Cardiac fibroblast (primary cell): ENCODE measurements at places on chromosomes 16 and 17.

DNA sequence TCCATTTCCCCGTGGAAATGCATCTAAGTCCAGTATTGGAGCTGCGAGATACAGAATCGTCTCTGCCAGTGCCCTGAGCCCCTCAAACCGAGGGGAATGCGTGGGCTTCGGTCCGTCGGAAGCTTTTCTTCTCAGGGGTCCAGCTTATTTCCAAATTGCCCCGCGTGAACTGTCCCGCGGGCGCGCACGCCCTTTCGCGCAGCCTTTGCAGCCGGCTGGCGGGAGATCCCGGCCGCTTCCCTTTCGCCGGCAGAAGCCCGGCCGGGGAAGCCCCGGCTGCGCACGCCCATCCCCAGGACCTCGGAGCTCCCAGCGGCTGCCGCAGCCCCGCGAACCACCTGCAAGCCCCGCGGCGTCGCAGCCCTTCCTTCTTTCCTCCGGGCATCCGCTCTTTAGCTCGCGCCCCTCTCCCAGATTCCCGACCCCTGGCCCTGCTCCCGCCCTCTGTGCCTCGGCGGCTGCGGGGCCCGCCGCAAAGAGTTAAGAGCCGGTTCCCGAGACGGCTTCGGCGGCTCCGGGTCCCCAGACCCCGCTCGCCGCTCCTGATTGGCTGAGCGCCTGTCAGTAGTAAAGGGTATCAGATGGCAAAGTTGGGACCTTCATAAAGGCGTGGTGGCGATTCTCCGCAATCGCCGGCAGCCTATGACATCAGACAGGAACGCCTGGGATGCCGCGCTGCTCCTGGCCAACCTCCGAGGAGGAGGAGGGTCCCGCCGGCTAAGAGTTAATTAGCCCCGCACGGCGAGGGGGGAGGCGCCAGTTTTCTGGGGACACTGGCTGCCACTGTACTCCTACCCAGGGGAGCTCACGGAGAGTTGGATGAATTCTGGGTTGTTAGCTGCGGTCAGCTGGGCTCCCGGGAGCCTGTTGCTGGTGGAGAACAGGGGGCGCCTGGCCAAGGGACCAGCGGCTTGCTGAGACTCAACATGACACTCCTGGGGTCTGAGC, at the start of gene MYOCD:
MYOCD (plus strand) TSS at position 628 of the 948 bp plus-strand sequence; CDS start at position 927, 299 bp downstream.
- DNase-seq = peak; percentile 13

DNA sequence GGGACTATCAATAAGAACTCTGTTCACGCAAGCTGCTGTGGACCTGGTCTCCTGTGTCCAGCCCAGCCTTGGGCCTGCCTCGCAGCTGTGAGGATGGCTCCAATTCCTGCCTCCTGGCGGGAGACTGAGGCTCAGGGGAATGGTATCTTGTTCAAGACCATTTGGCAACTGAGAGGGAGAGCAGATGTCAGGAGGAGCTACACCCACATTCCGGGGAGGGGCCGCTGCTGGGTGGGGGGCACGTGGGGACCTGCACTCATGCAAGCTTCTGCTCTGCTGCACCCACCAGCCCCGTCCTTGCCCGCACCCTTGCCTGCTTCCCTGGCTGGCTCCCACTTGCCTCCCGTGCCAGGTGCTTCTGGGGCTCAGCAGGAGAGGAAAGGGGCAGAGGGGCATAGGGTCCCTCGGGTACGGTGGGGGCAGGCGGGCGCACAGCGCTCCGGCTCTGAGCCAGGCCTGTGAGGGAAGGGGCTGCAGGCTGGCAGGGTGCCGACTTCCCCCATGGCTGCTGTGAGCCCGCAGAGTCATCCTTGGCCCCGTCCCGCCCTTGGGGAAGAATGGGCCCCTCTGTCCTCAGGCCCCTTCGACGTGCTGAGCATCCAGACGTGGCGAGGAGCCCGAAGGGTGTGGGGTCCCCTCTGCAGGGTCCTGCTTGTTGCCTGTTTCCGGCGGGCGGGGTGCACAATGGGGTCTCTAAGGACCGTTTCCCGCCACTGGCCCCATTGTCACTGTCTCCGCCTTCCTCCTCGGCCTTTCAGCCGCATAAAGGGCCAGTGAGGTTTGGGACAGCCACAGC, 2.7 kb downstream of the METRN start:
- DNase-seq = no peak

DNA sequence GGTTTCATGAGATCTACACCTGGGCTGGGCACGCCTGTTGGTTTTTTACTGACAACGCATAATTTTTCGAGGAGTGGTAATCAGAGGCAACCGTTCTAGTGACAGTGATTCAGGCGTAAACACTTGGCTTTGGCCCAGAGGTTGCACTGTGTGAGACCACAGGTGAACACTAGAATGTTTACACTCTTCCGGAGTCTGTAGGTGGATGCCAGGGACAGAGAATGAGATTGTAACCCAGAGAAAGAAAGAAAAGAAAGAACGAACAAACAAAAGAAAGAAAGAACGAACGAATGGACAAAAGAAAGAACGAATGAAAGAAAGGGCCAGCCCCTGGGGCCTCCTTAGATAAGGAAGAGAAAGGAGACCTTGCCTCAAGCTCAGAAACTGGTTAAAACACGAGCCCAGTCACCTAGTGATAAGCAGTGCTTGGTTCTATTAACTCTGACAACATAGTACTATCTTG, 113.2 kb downstream of the PRKCB start:
- no peak for DNase-seq

DNA sequence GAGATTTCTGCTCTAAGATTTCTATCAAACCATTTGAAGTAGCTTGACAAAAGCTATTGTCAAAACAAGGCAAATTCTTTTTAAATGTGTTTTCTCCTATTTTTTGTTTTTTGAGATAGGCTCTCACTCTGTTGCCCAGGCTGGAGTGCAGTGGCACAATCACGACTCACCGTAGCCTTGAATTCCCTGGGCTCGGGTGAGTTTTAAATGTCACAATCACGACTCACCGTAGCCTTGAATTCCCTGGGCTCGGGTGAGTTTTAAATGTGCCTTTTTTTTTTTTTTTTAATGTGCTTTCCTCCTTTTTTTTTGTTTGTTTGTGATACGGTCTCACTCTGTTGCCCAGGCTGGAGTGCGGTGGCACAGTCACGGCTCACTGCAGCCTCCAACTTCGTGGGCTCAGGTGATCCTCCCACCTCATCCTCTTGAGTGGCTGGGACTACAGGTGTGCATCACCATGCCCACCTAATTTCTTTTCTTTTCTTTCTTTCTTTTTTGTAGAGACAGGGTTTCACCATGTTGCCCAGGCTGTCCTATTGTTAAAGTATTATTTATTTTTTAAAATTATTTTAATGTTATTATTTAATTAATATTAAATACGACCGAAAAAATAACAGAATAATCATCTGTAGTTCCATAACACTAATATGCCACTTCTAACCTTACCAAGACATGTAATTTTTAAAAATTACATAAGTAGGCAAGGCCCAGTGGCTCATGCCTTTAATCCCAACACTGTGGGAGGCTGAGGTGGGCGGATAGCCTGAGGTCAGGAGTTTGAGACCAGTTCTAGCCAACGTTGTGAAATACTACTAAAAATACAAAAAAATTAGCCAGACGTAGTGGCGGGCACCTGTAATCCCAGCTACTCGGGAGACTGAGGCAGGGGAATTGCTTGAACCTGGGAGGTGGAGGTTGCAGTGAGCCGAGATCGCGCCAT, 69.7 kb upstream of the FA2H start:
- no peak for DNase-seq

- DNase-seq = peak; percentile 86
Observed at GRCh38 chr17:65173284-65173793, 36.2 kb downstream of the RGS9 start.

DNA sequence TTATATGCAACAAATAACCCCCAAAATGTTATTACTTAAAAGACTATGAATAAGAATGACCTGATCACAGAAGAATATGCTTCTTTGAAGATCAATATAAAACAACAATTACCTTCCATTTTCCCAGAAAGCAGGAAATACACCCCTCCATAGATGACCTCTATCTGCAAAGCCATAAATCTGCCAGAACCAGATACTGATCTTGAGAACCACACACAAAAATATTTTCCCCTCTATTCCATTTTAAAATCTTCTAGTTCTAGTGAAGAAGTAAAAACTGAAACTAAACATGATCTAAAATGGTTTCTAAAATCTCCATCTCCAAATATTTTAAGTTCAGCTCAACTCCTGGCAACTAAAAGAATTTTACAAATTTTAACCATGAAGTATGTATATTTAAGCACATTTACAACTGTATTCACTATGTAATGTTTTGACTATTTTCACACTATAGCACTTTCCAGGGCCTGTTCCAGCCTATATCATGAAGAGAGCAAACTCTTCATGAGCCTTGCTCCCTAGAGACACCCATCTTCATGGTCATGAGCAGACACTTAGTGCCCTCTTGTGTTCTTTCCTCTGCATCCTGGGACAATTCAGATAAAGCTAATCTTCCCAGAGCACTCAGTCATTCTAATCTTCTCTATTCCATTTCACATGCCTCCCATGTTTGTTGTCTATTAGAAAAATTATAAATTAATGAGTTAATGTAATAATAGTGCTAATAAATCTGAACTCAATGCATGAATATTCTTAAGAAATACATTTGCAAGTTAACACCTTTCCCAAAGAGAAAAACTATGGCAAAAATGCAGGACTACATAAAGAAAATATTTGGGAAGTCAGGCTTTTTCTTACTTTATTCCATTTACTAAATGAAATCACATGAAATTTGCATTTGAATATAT, 87.0 kb downstream of the HELZ start:
- DNase-seq = peak; percentile 76

DNA sequence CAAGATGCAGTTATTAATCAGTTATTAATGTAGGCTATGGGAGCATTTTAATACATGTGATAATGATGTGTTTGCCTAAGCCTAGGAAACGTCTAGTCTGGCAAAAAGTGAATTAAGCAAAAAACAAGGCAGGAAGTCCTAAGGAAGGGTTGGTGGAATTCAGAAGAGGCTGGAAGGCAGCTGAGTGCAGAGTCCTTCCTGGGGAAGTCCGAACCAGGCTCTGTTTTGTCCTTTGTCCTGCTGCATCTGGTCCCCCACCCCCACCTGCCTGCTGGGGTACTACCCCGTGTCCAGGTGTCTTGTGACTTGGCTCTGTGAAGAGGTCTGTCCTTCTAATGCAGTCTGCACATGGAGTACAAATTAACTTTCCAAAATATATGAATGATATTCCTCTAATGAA, 1.5 kb upstream of the MYH10 start:
- no peak for DNase-seq

DNA sequence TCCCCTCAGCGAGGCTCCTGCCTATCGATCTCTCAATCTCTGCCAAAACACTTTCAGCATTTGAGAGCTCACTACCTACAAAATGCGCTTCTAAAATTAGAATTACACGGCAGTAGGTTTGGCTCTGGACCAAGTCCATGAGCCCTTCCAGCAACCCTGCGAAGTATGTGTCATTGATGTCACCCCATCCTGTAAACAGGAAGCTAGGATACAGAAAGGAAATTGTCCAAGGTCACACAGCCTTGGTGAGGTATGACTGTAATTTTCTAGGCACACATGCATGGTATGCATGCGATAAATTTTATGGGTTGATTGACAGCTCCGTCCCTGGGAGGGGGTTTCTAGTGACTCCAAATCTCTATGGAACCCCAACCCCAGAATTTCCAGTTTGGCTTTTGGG, 330.3 kb upstream of the CDH5 start:
- no peak for DNase-seq

- no peak for DNase-seq
Observed at GRCh38 chr17:12940699-12941098, 77.1 kb downstream of the ELAC2 start.

GRCh38 chr16:20094157-20094556, 20.5 kb upstream of the GPR139 start:
- DNase-seq = no peak

- no peak for DNase-seq
Observed at GRCh38 chr16:68324780-68325357, 14.1 kb downstream of the PRMT7 start.

- DNase-seq = peak; percentile 5
Observed at GRCh38 chr17:61700252-61700651, 109.2 kb upstream of the NACA2 start.

DNA sequence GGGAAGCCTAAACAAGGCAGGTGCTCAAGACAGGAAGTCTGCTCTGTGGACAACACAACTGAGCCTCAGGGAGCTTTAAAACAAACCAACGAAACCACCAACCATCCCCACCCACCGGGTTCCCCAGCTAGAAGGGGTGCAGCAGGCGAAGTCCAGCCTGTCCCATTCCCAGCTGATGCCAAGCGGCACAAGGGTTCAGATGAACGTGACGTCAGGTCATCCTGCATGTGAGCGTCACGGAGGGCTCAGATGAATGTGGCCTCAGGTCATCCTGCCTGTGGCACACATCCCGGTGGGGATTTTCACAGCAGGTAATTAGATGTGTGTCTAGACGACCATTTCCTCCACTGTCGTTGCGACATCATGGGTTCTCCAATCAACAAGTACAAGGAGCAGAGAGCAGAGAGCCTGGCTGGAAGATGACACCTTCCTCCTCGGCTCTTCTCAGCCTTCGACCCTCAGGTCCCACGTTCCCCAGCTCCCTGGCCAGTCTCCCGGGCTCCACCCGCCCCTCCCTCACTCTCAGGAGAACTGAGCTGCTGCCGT, 246.5 kb downstream of the FOXL1 start:
- DNase-seq = no peak

- no peak for DNase-seq
Observed at GRCh38 chr16:1499756-1500464, 6.8 kb downstream of the TELO2 start.

DNA sequence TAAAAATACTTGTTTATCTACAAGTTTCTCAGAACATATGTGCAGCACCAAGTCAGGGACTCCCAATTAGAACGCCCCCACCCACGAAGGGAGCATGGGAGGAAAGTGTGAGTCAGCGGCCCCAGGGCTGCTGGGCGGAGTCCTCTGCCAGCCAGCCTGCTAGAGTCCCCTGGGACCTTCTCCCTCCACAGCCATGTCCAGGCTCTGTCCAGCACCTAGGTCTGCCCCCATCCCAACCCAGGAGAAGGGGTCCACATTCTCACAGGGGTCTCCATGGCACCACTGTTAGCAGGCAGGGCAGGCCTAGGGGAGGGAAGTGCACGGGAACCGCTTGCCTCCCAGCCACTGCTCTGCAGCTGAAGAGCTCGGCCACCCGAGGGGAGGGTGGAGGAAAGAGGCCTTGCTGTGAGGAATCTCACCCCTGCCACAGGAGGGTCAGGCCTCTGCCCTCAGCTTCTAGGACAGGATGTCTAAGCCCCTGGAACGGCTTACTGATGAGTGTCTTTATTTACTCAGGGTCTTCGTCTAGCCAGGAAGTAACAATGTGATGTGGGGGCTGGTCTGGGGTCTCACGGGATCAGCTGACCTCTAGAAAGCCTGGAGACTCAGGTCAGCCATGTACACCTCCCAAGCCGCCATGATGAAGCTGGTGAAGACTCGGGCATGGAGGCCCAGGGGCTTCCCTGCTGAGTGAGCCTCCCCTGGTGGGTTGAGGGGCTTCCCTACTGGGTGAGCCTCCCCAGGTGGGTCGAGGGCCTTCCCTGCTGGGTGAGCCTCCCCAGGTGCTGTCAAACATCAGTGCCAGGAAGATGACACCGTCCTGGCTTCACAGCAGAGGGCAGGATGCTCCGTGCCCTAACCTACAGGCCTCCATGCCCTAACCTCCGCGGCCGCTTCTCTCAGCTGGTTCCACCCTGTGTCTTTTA, 190.3 kb downstream of the RBFOX3 start:
- peak; percentile 35 for DNase-seq

- no peak for DNase-seq
Observed at GRCh38 chr17:42271006-42271778, 5.0 kb downstream of the STAT5B start.
